ENCODE measurements at places on chromosomes 2 and 18.

DNA sequence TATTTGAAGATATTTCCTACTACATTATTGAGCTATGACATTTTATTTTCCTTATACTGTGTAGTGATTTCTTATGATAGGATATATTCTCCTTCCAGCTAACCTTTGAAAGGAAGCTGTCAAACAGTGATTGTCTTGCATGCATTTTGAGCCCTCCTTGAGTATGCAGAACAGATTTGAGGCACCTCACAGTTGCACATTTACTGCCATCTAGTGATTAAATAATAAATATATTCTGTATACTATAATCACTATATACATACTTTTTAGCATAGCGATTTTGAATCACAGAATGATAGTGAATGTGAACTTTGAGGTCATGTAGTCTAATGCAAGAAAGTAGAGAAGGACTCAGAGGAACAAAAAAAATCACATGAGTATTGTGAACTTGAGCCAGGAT is 268.4 kb upstream of the CDH19 start:
- DNase-seq: no peak

GRCh38 chr2:66495788-66496640 is 61.1 kb downstream of the MEIS1 start:
- no peak for DNase-seq

GRCh38 chr2:205680067-205680466 is 2.2 kb upstream of the NRP2 start:
- DNase-seq: no peak

DNA sequence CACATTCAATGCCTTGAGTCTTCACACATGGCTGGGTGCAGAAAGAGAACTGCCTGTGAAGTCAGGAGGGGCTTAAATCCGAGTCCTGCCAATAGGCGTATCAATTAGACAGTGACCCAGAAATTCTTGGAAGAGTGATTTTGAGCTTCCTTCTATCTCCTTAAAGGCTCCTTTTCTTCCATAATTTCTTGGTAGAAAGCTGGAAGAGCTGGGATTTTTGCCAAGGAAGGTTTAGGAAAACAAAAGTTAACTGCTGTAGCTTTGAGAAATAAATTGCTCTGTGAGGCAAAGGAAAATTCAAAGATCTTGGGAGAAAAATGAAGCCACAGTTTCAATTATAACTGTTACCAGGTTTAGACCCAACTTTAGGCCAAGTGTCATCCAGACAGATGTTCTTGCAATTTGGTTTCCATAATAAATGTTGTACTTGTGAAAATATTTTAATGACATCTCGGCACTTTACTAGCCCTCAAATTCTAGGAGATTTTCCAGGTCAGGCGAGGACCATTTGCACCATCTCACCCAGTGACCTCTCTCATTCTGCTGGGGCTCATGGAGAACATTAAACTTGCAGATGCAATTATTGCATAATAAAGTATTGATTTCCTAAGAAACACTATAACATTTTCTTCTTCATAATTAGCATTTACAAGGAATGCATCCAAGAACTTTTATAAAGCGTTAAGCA is 329.7 kb upstream of the MEIS1 start:
- DNase-seq: no peak

DNA sequence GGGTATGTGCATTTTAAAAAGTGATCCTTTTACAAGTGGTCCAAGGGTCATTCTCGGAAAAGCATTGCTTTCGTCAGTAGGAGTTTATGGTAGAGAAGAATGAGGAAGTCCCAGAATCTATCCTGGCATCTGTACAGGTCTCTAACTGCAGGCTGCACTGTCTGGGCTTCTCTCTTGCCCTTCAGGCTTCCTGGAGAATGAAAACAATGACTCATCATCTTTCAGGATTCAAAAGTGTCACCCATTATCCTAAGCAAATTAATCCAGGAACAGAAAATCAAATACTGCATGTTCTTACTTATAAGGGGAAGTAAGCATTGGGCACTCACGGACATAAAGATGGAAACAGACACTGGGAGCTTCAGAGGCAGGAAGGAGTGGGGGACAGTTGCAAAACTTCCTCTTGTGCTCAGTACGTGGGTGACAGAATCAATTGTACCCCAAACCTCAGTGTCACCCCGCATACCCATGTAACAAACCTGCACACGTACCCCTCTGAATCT is 60.2 kb upstream of the TXNDC2 start:
- no peak for DNase-seq

- DNase-seq: no peak
Observed at GRCh38 chr18:45336448-45336847, 278.8 kb upstream of the SLC14A2 start.

DNA sequence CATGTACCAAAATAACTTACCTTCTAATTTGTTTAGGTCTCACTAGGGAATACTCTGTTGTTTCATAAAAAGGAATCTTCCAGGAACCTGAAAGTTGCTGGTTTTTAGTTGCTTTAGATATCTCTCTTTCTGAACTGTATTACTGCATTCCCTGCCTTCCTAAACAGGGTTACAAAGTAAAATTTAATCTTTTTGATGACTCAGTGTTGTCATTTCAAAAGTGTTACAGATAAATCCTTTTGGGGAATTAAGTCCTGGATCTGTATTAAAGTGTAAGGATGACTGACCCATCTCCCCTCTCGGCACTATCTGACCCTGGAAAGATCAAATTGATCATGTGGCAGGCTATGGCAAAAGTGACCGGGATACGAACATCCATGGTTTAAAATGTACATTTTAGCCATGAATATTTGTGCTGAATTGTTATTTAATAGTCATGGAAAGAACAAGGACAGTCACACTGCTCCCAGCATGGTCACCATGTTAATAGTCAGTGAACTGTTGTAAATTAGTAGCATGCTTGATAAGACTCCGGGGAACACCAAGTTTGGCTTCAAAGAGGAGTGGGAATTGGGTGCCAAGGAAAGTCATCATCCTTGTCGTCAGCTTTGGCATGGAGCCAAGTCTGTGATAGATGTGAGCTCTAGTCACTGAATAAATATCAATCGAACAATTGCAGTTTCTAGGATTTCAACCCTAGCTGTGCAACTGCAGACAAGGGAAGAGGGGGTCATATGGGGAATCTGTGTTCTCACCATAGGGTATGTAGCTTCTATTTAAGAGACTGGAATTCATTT is 4.2 kb downstream of the PLEKHA3 start:
- DNase-seq: peak; percentile 39

- no peak for DNase-seq
Observed at GRCh38 chr2:60719331-60719730, 36.7 kb upstream of the PAPOLG start.

DNA sequence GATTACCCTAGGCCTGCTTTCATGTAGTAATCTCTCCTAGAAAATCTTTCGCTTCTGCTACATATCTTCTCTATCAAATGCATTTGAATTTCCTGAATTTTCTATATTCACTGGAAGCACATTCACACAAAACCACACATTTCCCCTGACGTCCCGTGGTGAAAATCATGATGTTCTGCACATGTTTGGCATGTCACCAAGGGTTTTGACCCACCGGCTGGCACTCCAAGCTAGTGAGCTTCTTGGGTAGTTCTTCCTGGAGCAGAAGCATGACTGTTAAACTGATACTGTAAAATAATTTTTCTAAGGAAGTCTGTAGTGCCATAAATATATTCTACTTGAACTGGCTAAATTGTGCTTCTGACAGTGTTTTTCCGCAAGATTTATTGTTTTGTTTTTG is 510.1 kb upstream of the SLC8A1 start:
- no peak for DNase-seq

DNA sequence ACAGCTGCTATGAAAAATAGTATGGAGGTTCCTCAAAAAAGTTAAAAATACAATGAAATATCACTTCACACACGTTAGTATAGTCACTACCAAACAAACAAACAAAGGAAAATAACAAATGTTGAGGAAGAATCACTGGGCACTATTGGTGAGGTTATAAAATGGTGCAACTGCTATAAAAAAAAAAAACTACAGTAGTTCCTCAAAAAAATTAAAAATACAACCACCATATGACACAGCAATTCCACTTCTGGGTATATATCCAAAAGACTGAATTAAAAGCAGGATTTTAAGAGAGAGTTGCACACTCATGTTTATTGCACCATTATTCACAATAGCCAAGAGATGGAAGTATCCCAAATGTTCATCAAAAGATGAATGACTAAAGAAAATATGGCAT is 80.9 kb upstream of the POU3F3 start:
- no peak for DNase-seq

GRCh38 chr2:73156539-73157124 is 43.9 kb upstream of the RAB11FIP5 start:
- peak; percentile 95 for DNase-seq

DNA sequence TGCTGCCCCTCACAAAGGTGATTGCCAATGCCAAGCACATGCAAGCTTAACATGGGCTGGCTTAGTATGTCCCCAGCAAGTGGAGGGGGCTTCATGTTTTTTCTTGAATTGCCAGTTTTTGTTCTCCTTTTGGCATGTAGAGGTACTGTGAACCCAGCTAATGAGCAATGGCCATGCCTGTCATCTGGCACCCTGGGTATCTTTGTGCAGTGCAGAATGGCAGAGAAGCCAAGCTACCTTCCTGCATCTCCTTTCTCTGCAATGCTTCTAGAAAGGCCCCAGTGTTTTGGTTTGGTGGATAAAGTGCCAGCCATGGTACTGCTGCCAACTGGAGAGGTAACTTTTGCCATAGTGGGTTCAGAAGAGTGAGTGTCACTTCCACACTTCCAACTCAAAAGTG is 576.9 kb downstream of the CMPK2 start:
- DNase-seq: no peak

DNA sequence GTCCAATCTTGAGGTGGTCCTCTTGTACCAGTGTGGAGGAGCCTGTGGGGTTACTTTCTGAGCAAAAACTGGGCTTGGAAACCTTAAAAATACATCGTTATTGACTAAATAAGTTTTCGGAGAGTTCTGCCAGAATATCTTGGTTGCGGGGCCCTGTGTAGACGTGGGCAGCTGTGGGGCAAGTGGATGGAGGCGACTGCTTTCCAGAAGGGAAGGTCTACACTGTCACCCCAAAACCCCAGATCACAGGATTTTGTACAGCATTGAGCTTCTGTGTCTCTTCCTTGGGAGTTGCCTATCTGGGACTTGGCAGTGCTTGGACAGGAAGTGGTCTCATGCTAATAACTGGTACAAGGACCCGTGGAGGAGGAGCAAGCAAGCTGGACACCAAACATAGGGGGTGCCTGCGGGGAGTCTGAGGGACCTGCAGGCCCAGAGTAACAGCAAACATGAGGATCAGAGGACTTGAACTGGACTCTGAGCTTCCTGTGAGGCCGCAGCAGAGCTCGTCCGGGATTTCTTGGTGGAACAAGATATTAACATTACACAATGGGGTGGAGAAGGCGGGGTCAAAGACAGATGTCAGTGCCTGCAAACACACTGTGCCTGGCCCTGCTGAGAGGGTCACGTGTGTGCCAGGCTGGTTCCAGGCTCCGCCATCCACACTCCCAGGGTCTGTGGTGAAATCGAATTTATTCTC is 48.0 kb upstream of the CTLA4 start:
- no peak for DNase-seq

GRCh38 chr18:46335534-46336101 is 231.4 kb downstream of the HAUS1 start:
- DNase-seq: no peak

- DNase-seq: no peak
Observed at GRCh38 chr2:20653695-20654534, 3.0 kb upstream of the HS1BP3 start.

GRCh38 chr2:33763671-33764310 is 164.7 kb upstream of the FAM98A start:
- DNase-seq: no peak

GRCh38 chr2:210541290-210541902 is 15.0 kb upstream of the CPS1 start:
- peak; percentile 27 for DNase-seq

DNA sequence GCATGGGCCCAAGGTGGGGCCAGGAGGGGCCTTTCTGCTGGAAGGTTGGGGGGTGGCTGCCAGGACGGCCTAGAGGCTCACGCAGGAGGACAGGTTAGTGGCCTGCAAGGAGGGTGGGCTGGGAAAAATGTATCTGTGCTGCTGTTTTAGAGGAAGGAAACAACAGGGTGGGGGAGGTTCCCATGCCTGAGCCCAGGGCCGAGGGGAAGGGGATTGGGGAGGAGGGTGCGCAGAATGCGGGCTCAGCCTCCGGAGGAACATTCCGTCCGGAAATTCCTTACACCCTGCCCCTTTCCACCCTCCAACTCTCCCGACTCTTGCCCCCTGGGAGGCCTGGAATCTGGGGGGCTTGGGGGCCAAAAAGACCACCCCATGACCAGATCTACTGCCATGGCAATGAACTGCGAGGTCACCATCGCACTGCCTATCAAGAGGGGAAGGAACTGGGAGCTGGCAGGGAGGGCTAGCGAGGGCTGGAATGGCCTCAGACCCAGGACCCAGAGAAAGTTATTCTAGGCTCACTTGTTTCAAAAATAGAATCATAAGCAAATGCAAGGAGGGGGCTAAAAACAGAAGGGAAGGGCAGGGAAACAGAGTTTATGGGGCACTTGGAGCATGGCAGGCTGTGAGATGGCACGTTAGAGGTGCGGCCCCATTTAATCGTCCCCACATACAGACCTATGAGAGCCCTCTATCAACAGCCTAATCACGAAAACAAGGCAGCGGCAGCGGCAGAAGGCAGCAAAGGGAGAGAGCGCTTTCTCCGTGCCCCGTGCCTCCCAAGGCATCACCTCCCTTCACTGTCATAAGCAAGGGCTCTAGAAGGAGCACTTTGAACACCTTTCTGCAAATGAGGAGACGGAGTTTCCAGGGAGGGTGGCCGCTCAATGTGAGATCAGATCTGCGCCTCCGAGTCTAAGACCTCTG is 90.4 kb downstream of the TNS1 start:
- no peak for DNase-seq

DNA sequence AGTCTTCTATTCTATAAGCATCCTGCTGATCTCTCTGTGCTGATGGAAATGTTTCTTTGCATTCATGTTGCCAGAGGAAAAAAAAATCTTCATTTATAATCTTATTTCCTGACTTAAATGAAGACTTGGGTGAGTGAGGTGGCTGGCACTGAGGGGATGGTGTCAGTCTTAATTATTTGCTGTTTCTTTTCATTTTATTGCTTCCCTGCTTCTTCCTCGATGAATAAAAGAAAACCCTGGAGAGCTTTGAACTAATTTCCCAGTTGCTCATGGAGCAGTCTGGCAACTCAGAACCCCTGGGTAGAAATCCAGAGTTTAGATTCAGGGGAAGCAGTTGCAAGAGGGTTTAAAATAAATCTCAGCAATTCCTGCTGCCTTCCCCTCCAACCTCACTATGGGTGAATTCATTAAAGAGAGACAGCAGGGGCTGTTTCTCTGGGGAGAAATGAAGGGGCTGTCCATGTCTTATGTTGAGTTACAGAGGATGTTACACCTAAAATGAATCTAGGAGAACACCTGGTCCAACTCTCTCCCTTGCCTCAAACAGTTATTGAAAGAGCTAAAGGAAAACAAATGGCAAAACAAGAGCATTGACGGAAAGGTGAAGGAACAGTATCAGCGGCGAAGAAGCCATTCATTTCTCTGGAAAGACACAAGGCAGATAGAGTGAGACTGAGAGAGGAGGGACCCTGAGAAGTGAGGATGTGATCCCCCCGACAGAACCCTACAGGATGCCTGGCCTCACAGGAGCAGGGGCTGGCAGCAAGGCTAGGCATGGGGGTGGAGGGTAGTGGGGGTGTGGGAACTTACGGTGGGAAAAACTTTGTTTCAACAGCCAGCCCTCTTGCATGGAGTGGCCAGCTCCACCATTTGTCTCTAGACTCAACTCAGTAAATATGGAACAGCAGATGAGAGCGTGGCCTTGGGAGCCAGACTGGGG is 41.0 kb downstream of the SP110 start:
- DNase-seq: no peak

GRCh38 chr2:32807662-32808061 is 139.1 kb upstream of the LTBP1 start:
- DNase-seq: no peak

All from posterior cingulate gyrus (tissue), 11 donors.